ENCODE measurements at places on chromosomes 1 and 21.

- no peak for DNase-seq
These were observed 206.1 kb downstream of the KAZN start for GRCh38 chr1:14804626-14805025.

GRCh38 chr1:108881369-108881768, 4.6 kb downstream of the GPSM2 start:
- no peak for DNase-seq

DNA sequence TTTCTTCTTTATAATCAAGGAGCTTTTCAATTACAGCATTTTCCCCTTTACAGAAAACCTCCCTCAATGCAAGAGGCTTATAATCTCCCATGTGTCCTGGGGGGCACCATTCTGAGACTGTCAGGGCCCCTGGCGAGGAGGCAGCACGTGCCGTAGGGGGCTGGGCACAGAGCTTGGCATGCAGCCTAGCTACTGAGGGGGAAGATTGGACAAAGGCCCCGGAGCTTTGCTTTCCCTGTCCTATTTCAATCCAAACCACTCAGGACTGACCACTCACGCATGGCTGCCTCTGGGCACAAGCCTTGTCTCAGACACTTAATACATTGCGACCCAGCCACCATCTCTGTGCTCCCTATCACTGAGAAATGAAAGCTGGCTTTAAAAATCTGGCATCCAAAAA, 2.8 kb upstream of the RAP1GAP start:
- no peak for DNase-seq

GRCh38 chr1:180522213-180522515, 19.8 kb upstream of the ACBD6 start:
- DNase-seq = no peak

DNA sequence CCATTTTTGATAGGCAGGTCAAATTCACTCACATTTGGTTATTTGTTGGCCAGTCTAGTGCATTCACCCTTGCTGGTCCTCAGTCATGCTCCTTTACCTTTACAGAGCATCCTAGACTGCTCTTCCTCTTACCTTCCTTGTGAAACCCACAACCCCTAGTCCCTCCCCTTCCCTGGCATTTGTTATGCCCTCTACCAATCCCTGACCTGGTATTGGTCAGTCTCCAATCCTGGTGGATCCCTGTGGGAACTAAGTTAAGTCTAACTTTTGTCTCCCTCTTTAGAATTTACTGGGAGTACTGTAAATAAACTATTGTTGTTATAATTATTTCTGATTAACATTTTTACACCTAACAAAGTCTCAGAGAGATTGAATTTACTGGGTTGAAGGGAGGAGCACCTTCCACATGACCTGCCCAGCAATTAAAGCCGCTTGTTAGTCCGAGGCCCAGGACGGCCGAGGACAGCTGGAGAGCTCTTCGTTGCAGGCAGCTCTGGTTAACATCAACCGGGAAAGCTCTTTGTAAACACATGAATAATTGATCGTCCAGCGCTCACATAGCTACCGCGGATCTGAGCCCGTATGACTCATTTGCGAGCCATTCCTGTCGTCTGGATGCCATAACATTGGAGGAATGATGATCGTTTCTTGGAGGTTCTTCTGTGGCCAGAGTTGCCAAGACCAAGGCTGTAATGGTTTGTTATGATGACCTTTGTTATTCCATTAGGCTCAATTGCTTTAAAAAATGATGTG, 31.9 kb downstream of the MTARC1 start:
- no peak for DNase-seq

GRCh38 chr1:50424884-50425375, 1.7 kb upstream of the DMRTA2 start:
- DNase-seq = no peak

- peak; percentile 30 for DNase-seq
These were observed 192.8 kb downstream of the PRDM2 start for GRCh38 chr1:13892671-13893325.

DNA sequence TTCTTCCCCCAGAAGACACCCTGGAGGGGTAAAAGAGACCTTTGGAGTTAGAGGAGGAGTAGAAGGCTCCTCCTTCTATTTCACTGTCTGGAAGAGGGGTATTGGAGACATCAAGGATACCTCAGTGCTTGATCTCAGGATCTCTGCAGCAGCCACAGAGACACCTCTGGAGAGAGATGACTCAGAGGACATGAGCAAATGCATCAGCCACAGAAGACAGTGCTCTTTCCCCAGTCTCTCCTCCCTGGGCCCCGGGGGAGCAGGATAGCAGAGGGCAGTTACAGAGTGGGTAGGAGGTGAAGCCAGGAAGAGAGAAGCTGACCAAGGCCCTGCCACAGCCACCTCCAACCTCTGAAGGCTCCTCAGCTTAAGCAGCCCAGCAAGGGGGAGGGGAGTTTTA, 15.3 kb upstream of the TEDDM1 start:
- no peak for DNase-seq

DNA sequence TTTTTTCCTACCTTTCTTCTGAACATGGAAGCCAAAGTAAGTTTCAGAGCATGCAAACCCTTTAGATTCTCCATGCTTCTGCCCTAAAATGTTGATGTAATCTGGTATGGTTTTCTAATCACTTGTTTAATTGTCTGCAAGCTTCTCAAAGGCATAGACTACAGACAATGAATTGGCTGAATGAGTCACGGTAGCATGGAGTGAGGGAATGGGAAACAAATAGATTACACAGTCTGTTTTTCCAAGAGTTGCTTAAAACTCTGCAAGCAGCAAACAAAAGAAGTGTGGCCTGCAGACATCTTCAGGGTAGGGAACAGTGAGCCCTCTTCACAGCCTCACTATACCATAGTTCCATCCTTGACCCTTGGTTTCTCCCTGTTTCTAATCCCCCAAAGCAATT, 326.0 kb downstream of the BARHL2 start:
- DNase-seq = no peak

DNA sequence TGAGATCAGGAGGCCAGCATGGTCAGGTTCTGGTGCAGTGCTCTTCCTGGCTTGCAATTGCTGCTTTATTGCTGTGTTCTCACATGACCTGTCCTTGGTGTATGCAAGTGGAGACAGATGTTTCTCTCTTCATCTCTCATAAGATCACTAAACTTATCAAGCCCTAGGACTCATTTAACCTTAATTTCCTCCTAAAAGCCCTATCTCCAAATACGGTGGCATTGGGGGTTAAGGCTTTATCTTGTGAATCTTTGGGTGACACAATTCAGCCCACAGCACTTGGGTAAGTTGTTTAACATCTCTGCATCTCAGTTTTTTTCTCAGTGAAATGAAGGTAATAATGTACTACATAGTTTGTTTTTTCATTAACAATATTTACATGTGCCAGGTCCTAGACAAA, 152.4 kb downstream of the RWDD3 start:
- DNase-seq = no peak

DNA sequence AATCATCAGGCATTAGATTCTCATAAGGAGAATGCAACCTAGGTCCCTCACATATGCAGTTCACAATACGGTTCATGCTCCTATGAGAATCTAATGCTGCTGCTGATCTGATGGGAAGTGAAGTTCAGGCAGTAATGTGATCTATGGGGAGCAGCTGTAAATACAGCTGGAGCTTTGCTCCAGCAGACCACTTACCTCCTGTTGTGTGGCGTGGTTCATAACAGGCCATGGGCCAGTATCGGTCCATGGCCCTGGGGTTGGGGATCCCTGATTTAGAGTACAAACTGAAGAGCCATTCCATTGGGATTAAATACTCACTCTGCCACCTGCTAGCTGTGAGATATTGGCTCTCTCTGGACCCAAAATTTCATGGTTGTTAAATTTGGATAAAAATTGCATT, 244.6 kb upstream of the POGK start:
- no peak for DNase-seq

DNA sequence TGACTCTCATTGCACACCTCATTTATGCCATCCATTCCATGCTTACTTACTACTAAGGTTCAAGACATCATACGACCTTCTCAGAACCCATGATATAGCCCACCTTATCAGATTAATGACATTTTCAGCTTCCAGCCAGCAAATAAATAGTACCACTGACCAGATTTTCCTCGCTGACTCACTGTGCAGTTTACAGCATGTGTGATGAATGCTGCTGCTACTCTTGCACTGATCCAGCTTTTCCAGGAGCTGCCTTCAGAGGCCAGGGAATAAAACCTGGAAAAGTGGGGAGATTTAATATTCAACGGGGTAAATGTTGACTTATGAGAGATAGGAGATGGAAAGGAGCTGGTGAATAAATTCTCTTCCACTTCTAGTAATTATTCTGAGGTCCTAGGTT, 247.1 kb downstream of the COL11A1 start:
- DNase-seq = no peak

GRCh38 chr1:117657031-117657430, 51.2 kb downstream of the TENT5C start:
- DNase-seq = no peak

DNA sequence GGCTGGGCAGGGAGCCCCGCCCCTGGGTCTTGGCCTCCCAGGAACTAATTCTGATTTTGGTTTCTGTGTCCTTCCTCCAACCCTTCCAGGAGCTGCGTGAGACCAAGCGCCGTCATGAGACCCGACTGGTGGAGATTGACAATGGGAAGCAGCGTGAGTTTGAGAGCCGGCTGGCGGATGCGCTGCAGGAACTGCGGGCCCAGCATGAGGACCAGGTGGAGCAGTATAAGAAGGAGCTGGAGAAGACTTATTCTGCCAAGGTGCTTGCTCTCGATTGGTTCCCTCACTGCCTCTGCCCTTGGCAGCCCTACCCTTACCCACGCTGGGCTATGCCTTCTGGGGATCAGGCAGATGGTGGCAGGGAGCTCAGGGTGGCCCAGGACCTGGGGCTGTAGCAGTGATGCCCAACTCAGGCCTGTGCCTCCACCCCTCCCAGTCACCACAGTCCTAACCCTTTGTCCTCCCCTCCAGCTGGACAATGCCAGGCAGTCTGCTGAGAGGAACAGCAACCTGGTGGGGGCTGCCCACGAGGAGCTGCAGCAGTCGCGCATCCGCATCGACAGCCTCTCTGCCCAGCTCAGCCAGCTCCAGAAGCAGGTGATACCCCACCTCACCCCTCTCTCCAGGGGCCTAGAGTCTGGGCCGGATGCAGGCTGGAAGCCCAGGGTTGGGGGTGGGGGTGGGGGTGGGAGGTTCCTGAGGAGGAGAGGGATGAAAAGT, 18.5 kb upstream of the SEMA4A start:
- no peak for DNase-seq

GRCh38 chr1:63931468-63931867, 157.7 kb downstream of the ROR1 start:
- no peak for DNase-seq

DNA sequence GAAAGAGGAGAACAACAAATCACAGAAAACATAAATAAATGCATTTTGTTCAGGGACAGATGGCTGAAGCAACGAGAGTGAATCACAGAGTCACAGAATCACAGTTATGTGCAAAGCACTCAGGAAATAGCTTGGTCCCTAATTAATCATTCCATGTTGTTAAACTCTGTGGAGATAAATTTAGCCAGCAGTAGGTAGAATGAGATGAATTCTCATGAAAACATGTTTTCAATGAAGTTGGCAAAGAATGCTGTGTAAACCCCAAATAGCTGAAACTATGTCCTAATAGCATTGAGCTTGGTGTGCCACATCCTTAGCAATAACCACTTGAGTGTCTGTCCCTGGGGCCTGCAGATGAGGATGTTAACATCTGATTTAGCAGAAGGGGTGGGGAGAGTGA, 20.4 kb downstream of the LEPR start:
- DNase-seq = no peak

- no peak for DNase-seq
These were observed 24.0 kb downstream of the CSTB start for GRCh38 chr21:43751955-43752591.

- DNase-seq = no peak
These were observed 161.1 kb downstream of the PIGK start for GRCh38 chr1:77057994-77058585.

GRCh38 chr1:51541313-51542050, 22.4 kb upstream of the EPS15 start:
- DNase-seq = no peak

GRCh38 chr21:34989337-34990151, 59.6 kb downstream of the RUNX1 start:
- DNase-seq = no peak

GRCh38 chr1:245752561-245752960, 597.8 kb downstream of the KIF26B start:
- no peak for DNase-seq

- DNase-seq = no peak
These were observed 459.9 kb downstream of the ADGRL2 start for GRCh38 chr1:82260666-82261065.

- no peak for DNase-seq
These were observed 46.9 kb upstream of the PAXBP1 start for GRCh38 chr21:32818411-32818810.

DNA sequence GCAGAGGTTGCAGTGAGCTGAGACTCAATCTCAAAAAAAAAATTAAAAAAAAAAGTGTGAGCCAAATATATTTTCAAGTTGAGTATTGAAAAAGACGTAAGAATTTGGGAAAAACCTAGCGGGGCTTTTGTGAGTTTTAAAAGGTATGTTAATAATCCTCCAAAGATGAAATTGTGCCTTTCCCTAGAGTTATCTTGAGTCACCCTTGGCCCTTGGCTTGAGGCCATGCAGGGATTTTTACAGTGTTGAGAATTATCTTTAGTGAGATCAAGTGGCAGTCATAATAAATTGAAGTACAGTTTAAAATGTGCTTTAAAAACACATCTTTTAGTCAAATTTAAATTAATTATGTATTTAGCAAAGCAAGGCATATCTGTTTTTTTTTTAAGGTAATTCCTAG, 32.7 kb downstream of the PPP2R5A start:
- no peak for DNase-seq

DNA sequence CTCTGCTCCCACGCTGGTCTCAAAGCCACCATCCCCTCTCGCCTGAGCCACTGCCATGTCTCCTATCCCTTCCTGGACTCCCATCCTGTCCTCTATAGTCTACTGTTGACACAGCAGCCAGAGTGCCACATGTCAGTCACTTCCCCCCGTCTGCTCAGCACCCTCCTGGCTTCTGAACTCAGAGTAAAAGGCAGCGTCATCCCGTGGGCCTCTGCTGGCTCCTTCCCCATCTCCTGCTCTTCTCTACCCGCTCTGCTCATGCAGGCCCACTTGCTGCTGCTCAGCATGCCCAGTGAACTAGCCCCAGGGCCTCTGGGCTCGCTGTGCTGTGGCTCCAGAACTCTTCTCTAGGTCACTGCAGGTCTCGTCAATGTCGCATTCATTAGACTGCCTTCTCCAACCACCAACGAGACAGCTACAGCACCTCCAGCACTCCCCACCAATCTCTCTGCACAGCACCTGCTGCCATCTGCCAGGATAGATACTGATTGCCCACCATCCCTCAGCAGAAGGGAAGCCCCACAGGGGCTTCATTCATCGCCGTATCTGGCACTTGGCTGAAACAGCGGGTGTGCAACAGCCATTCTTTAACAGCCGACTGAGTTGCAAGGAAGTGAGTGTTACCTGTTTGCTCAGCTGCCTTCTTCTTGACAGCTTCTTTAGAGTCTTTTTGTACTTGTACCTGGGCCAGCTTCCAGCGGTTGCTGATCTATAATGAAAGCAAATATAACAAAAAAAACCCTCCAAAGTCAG, 11.8 kb upstream of the SRM start:
- DNase-seq = peak; percentile 47

- no peak for DNase-seq
These were observed 3.1 kb upstream of the KCNE2 start for GRCh38 chr21:34360488-34361241.
